ENCODE measurements at places on chromosomes 2 and 18.

GRCh38 chr2:157345647-157346389 is 20.2 kb upstream of the ERMN start:
- DNase-seq: no peak

- DNase-seq: no peak
These were observed 212.0 kb upstream of the SALL3 start for GRCh38 chr18:78767648-78768071.

GRCh38 chr2:19532547-19533196 is 174.2 kb upstream of the OSR1 start:
- no peak for DNase-seq

DNA sequence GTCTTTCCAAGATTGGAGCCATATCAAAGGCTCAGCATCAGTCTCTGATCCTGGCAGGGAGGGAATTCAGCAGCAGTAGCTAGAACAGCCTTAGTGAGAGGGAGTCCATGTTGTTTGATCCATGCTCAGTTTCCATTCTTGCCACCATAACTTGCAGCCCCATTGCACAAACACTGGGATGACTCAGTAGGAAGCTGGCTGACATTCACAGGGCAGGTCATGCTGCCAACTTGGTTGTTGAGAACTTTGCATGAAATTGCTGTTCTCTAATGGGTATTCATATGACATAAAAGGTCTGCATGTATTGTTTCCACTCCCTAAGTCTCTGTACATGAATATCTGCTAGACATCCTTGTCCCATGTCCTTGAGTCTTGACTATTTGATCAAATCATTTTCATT is 29.9 kb upstream of the STAT4 start:
- DNase-seq: no peak

- no peak for DNase-seq
These were observed 138.2 kb downstream of the ZNF236 start for GRCh38 chr18:76960528-76961035.

GRCh38 chr18:58562146-58562998 is 66.5 kb downstream of the ALPK2 start:
- DNase-seq: no peak

DNA sequence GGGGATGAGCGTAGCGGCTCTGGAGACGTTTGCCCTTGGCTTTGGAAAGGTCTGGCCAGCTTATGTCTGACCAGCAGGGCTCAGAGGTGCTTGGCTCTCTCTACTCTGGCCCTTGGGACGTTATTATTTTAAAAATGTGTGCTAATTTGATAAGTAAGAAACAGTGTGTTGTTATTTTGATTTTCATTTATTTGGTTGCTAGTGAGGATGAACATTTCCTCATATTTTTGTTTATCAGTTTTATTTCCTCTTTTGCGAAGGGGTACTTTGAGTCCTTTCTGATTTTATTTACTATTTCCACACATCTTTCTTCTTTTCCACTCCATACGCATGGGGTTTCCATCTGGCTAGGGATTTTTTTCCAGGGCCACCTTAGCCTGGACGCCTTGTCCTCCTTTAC is 11.4 kb downstream of the CXCR4 start:
- DNase-seq: no peak

DNA sequence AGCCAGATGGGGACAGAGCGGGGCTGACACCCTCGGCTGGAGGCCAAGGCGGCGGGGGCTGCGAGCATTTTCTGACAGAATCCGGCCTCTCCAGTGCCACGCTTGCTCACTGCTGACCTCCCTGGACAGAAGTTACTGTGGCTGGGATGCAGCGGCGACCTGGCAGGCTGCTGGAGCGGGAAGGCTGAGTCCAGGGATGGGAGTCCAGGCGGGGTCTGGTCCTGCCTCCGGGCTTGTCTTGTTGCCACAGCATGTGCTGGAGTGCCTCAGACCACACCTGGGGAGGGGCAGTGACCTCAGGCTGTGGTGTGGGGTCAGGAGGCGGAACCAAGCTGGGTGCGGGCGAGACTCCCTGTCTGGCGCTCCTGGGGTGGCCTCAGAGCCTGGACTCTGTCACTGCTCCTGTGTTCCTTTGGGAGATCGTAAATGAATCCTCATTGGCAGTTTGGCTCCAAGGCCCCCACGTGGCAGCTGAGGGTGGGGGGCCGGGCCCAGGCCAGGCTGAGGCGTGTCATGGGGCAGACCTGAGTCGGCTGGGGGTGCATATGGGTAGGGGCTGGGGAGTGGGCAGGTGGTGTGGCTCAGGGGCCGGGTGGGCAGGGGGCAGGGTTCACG is 5.5 kb downstream of the BOK start:
- no peak for DNase-seq

- DNase-seq: no peak
These were observed 120.8 kb downstream of the PLCL1 start for GRCh38 chr2:197925204-197925603.

DNA sequence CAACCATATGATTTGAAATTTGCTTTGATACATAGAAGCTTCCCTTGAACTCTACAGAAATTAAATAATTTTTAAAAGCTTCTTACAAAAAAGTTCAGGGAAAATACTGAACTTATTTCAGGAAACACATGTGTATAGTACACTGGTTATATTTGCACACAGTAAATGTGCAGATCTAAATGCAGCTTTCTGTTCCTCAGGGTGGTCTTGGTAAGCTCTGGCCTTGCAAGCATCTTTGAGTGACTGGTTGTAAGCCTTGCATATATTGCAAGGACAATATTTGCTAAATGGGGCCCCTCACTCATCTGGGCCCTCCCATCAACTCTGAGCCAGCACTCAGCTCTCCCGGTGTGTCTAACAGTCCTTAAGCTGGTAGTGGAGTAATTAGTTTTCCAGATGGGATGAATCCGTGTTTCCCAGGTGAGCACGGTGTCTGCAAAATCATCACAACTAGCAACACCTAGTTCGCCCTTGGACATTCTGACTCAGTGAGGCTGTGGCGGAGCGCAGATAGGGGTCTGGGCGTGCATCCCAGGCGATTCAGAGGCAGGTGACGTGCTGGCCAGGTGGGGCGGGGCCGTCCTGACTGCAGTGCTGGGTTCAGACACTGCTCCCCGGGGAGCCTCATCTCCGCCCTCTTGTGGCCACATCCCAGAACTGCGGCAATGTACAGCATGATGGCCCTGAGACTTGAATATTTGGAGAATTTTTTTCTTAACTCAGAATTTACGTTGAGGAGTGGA is 149.6 kb downstream of the MBP start:
- peak; percentile 66 for DNase-seq

GRCh38 chr2:149365931-149366583 is 35.7 kb downstream of the LYPD6 start:
- no peak for DNase-seq

- peak; percentile 83 for DNase-seq
These were observed 444.4 kb upstream of the HNRNPA3 start for GRCh38 chr2:176768185-176768584.

GRCh38 chr2:151776367-151776766 is 42.1 kb upstream of the NEB start:
- no peak for DNase-seq

DNA sequence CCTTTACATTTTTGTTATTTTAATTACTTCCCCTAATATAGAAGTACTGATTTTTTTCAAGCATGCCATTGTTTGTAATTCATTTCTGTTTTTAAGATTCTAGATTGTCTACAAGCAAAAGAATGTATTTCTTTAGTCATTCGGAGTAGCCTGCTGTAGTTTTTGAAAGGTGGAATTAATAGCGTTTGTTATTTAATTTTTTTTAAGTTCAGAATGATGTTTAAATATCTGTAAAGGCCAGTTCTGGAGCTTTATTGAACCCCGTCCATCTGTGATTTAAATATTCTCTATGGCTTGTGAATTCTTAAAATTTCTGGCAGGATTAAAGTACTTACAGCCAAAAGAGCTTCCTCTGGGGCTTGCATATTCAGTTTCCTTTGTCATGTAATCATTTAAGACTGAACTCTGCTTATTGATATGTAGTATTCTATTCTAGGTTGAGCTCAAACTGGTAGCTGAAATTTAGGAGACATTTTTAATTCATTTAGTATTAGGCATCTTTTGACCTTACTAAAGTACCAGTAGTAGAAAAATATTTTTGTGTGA is 5.2 kb downstream of the TGIF1 start:
- DNase-seq: no peak

DNA sequence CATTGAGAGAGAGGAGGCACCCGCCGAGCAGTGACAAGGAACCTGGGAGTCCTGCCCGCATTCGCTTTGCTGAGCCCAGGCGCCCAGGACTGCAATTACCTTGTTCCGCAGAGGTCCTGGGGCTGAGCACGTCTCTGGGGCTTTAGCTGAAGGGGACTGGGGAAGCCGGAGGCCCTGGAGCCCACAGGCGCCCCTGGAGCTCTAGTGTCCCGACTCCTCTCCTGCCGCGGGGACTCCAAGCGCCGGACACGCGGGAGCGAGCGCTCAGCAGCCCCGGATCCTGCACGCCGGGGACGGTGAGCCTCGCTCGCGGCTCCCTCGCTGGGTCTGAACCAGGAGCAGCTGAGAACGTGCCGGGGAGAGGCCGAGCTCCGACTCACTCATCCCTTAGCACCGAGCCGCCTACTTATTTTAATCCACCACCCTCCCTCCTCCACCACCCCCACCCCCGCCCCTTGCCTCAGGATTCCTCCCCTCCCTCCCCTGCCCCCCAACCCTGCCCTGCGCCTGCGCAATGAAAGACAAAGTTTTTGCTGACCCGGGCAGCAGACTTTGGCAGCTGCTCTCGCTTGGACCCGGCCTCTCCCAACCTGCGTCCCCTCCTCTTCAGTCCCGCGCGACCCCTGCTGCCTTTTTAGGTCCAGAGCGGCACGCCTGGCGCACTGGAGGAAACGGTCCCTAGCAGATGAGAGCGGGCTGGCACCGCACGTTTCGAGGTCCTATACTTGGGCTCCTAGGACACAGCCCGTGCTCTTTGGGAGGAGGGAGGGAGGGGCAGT is at the start of gene OSR1:
TSS of gene OSR1 (minus strand) at position 382 of the 779 bp plus-strand sequence. CDS start 4,818 bp downstream, outside the sequence.
- DNase-seq: peak; percentile 64

DNA sequence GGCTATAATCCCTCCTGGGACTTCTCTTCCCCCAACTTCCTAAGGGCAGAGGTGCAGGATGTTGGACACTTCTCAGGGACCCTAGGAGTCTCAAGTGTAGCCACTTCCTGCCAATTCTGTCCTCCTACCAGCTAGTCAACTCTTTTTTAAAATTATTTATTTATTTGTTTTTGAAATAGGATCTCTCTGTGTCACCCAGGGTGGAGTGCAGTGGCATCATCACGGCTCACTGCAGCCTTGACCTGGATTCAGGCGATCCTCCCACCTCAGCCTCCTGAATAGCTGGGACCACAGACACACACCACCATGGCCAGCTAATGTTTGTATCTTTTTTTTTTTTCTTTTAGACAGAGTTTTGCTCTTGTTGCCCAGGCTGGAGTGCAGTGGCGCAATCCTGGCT is 11.5 kb downstream of the SFTPB start:
- no peak for DNase-seq

DNA sequence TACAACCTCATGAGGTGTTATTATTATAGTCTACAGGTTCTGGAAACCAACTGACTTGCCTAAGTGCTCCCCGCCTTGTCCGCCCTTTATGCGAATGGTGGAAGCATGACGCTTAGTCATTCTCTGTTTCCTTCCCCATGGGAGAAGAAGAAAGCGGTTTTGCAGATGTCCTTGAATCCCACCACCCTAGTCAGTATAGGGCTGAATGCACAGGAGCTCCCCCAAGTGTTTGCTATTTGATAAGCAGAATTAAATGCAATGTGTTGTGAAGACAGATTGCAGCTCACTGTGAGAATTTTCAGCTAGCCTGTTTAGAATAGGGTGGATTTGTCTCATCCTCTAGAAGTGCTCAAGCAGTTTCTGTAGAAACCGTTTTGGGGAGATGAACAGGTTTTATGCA is 652.0 kb downstream of the DCC start:
- DNase-seq: peak; percentile 71

GRCh38 chr2:137467246-137467862 is 496.9 kb upstream of the HNMT start:
- DNase-seq: peak; percentile 81

DNA sequence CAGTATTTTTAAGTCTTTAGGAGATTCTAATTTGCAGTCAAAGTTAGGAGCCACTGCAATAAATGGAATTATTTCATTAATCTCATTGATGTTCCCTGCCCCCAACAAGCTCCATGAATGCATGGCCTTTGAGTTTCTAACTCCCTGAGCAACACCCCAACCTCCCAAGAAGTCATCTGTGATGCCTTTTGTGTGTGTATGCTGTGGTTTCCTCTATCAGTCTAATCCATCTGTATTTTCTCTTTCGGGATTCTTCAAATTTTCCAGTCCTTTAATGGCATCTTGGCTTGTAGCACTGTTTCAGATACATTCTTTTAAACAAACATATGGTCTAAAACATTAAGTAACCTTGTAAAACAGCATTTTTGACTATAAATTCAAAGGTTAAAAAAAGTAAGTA is 16.8 kb downstream of the SERPINB10 start:
- no peak for DNase-seq

DNA sequence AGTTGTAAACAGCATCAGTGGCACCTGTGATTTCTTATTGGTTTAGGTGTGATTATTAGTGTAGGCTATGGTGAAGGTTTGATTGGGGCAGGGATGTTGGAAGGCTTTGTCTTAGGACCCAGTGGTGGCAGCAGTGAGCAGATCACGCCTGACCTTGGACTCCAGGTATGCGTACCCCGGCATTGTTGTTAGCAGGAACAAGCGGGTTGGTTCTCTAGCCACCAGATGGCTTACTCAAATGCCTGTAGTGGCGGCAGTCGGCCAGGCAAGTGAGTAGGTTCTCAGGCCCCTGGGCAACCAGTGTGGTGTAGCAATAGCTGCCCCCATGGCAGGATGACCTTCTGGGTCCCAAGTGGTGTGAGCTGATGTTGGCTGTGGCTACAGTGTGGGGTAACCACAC is 558.3 kb downstream of the KCNJ3 start:
- no peak for DNase-seq

GRCh38 chr2:43751476-43751990 is 22.3 kb upstream of the DYNC2LI1 start:
- DNase-seq: no peak

DNA sequence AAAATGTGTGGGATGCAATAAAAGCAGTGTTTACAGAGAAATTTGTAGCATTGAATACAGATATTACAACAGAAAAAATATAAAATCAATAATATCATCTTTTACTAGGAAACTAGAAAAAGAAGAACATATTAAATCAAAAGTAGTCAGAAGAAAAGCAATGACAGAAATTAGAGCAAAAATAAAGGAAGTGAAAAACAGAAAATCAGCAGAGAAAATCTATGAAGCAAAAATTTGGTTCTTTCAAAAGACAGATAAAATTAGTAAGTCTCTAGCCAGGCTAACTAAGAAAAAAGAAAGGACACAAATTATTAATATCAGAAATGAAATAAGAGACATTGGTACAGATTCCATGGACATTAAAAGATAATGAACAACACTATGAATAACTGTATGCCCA is 212.0 kb upstream of the MGAT5 start:
- DNase-seq: no peak

DNA sequence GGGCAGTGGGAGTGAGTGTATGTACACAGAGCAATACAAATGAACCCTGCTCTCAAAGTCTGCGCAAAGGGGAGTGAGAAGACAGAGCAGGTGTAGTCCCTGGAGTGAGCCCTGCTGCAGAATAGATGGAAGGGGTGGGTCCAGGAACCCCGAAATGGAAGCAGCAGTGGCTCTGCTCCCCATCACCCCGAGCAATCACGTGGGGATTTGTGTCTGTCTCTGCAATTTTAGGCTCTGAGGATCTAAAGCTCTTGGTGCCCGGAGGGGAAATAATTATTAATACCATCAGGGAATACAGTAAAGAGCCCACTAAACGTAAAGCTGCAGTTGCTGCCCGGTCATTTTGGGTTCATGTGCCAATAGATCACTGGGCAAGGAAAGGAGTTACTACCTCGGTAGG is 118.3 kb downstream of the LPIN1 start:
- DNase-seq: no peak

Measured in NCI-H524 (cell line).